ENCODE measurements at places on chromosomes 3 and 15. TPM values are rescaled to one million over a fixed set of nuclear protein-coding genes. Genes with fewer than 3 reads are reported as not detected.

DNA sequence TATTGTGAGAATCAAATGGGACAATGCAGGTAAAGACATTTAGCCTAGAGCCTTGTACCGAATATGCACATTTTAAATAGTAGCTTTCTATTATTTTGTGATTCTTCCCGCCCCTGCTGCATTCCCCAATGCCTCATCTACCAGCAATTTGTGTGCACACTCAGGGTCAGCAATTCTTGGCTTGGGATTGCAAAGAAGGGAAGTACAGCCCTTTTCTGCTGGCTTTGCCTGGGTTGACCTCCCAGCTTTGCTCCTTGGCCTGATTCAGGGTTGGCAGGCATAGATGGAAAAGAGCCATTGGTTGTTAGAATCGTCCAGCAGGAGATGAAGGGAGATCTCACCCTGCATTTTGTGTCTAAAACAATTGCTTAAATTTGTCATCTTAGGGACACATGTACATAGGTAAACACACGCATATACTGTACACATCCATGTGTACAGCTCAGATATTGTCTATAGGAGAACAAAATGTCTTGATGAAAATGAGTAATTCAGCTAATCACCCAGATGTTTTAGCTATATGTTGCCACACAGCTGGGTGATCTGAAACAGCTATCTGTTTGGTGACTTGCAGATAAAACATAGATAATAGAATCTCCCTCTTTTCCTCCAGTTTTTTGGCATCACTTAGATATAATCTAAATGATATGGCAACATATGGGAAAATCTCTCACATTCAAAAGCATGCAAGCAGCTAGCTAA lies 340.9 kb upstream of the TBL1XR1 start:
- no peak for DNase-seq

- DNase-seq, result peak; percentile 69
Measured at GRCh38 chr15:52208306-52208946, 17.2 kb upstream of the GNB5 start.

CFAP20DC gene
- not detected for total RNA-seq

GRCh38 chr15:54482251-54482650 lies 504.0 kb downstream of the UNC13C start:
- no peak for DNase-seq

DNA sequence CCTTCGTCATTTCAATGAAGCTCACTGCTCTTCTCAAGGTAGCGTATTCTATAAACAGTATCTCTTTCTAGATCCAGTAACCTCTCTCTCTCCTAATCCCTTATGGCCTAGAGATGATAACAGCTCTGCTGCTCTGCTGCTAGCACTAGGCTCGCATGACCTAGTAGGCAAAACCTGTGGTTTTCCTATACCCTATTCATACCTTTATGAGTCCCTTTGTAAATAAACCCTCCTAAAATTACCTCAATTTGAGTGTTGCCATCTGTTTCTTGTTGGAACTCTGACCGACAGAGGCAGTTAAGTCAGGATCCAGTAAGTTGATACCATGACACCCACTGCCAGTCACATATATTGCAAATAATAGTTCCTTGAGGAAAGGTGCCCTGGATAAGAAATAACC lies 7.3 kb downstream of the CCDC14 start:
- DNase-seq, result no peak

FRMD4B gene
- total RNA-seq, result 30.6 TPM

Data from right atrium auricular region (tissue), 2 donors.